Sigmoid colon (tissue), 7 donors: ENCODE measurements at places on chromosomes 5 and 9. TPM values are rescaled to one million over a fixed set of nuclear protein-coding genes. Genes with fewer than 3 reads are reported as not detected.

- no peak for DNase-seq
Observed at GRCh38 chr5:144671066-144671465, 500.4 kb downstream of the KCTD16 start.

DNA sequence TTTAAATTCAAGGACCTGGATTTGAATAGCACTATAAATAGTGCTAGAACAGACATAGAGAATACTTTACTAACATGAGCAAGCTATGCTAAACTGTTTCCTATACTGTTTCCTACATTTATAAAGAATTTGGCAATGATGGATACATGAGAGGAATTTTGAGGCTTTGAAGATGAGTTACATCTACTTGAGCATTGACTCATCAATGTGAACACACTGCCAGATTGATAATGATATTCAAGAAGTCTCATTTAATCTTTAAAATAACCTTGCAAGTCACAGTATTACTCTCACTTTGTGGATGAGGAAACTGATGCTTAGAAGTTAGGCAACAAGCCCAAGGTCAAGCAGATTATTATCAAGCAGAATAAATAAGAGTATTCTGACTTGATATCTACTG, 281.9 kb downstream of the DNAH5 start:
- DNase-seq: no peak

DNA sequence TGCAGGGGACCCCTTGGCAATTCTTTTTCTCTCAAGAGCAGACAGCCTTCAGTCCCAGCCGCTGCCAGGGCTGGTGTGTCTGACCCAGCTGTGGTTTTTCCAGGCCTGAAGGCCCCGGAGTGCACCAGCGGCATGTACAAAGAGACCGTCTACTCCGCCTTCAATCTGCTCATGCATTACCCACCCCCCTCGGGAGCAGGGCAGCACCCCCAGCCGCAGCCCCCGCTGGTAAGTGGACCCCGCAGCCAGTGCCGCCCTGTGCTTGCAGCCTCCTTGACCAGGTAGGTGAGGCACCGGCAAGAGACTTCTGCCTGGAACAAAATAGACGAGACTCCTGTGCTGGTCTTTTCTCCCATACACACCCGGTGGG, 1.3 kb downstream of the TCF7 start:
- DNase-seq: no peak

DNA sequence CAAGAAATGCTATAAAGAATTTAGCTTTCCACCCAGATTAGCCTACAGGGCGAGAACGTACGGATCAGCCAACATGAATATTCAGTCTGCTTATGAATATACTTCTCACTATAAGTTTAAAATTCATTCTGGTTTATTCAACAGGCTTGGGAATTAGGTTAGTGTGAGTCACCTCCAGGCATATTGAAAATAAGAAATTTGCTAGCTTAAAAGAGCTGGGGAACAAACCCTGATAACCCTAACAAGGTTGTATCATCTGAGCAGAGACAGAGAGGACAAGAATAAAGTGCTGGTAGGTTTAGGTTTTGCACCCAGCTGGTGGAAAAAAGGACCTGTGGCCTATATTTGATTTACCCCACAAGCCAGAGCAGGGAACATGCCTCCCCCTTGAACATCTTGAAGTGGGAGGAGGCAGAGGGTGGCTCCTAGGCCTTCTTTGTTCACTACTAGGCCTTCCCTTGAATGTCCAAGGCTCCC, 12.3 kb downstream of the FNBP1 start:
- no peak for DNase-seq

DNA sequence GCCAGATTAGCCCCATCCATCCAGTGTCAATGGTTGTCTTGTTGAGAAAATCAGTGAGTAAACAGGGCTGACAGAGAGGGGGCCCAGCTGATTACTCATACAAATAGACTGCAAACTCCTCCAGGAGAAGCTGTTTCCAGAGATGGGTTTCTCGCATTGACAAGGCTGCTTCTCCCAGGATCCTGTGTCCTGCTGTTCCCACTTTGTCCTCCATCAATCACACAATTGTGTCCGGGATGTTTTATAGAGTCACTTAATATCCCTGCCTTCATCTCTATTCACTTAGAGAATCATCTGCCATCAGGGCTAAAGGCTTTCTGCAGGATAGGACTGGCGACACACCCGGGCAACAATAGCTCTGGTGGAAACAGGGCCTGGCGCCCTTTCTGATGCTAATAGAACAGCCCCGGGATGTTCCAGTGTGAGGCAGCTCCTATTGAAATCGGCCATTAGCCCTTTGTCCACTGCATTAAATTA, 71.7 kb upstream of the TBCA start:
- DNase-seq: no peak

- no peak for DNase-seq
Observed at GRCh38 chr5:55278778-55279177, 28.7 kb downstream of the DHX29 start.

DNA sequence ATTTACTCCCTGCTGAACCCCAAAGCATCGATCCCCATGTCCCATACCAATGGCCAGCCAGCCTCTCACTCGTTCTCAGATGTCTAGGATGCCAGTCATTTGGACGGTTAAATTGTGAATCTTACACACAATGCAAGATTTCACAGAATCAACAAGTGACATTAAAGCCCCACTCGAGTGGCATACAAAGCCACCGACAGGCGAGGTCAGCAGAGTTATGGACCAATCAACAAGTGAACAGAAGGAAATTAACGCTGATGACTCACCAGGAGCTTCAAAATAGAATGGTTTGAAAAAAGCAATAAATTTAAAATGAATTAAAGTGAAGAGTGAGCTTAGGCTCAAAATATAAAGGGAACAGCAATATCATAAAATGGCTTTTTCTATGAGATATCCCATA, 8.2 kb upstream of the RUFY1 start:
- DNase-seq: no peak

DNA sequence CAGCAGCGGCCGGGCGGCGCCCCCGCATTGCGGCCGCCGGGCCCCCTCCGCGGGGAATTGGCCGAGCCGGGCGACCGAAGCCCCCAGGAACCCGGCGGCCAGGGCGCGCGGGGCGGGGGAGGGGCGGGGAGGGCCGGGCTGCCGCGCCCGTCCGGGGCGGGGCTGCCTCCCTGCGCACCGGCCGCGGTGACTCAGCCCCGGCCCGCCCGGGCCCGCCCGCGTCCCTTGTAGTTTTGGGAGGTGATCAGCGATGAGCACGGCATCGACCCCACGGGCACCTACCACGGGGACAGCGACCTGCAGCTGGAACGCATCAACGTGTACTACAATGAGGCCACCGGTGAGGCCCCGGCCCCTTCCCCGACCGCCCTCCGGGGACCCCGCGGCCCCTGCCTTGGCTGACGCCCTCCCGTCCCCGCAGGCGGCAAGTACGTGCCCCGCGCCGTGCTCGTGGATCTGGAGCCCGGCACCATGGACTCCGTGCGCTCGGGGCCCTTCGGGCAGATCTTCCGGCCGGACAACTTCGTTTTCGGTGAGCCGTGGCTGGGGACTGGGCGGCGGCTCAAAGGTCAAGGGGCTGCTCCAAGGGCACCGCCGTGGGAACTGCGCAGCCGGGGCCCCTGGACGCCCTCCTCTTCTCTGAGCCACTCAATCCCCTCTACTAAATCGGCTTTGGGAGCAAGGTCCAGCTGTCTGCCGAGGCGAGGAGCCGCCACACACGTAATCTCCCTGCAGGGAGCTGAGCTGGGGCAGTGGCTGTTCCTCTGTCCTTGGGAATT, 592 bp downstream of the TUBB4B start:
- DNase-seq: peak; percentile 86

DNA sequence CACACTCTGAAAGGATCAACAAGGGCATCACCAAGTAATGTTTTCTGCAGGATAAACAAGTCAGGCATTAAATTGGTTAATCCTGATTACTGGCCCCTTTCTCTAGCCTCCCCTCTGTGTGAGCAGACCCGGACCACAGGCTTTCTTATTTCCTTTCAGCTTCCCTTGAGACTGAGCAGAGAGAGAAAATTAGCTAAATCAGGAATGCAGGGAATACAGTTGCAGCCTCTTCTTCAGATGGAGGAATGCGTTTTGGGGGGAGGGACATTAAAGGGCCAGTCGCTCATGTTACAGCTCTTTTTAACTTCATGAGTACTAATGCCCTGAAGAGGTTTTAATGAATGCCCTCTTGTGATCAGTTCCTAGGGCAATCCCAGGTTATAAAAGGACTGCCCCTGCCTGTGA, 19.8 kb downstream of the PCDHAC2 start:
- DNase-seq: no peak

- DNase-seq: no peak
Observed at GRCh38 chr5:15783734-15784133, 283.8 kb downstream of the FBXL7 start.

DNA sequence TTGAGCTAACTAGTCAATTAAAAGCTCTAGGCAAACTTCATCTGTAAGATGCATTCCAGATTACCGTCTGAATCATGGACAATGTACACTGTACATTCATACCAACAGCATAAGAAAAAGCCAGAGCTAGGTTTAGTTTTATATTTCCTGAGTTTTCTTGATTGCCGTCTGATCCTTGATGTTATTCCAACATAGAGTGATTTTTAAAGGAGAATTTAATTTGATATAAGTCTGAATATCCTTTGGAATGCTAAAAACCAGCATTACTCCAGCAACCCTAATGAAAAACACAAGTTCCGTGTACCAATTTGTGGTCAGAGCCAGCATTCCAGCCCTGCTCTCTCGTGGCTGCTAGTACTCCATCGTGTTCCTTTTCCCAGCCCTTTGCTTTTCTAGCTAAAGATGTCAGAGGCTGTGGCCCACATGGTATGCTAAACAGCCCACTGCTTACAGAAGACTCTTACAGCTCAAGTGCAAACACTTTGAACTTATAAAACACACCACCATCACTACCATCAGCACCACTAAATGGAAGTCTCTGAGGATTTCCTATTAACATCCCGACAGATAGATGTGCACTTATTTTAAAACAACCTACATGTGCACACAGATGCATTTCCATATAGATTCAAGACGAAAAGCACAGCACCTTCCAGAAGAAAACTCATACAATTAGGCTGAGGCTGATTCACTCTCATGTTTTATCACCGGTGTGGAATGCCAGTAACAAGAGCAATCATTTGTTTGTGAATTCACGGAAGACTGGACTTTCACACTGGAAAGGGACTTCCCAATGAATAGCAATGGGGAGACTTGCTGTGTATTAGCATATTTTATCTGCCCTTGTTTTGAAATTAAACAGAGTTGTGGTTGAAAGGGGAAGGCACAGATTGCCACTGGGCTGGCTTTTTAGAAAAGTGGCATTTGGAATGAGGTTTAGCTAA, 246.9 kb upstream of the GAS1 start:
- no peak for DNase-seq

DNA sequence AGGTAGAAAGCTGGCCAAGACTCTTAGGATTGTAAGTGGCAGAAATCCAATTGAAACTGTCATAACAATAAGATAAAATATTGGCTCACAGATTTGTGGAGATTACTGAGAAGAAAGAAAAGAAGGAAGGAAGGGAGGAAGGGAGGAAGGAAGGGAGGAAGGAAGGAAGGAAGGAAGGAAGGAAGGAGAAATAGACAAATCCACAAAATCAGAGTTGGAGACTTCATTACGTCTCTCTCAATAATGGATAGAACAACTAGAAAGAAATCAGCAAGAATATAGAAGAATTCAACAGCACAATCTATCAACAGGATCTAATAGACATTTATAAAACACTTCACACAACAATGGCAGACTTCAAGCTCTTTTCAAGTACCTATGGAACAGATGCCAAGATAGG, 17.9 kb upstream of the PAM start:
- no peak for DNase-seq

GRCh38 chr9:104984542-104984941, 56.6 kb upstream of the ABCA1 start:
- no peak for DNase-seq

DNA sequence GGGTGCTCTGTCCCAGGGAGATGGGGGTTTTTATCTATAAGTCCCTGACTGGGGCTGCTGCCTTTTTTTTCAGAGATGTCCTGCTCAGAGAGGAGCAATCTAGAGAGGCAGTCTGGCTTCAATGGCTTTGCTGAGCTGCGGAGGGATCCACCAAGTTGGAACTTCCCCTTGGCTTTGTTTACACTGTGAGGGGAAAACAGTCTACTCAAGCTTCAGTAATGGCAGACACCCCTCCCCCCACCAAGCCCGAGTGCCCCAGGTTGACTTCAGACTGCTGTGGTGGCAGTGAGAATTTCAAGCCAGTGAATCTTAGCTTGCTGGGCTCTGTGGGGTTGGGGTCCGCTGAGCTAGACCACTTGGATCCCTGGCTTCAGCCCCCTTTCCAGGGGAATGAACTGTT, 375.8 kb downstream of the RAB3C start:
- no peak for DNase-seq

GRCh38 chr5:53071298-53071697, 38.3 kb downstream of the MOCS2 start:
- no peak for DNase-seq

GRCh38 chr5:38330207-38330606, 71.8 kb downstream of the EGFLAM start:
- no peak for DNase-seq

- DNase-seq: peak; percentile 84
Observed at GRCh38 chr5:67799732-67800234, 415.8 kb upstream of the PIK3R1 start.

CRHBP gene
- total RNA-seq: not detected

CTXN3 gene
- total RNA-seq: not detected

PRSS3 gene
- total RNA-seq: 8.9 TPM

MARCHF11 gene
- not detected for total RNA-seq

MELK gene
- total RNA-seq: not detected

LCN9 gene
- not detected for total RNA-seq

CDH9 gene
- total RNA-seq: not detected
